ENCODE measurements at places on chromosomes 2 and 18.
A peak's percentile ranks its signal among the peaks of the same experiment; 100 is the strongest.

DNA sequence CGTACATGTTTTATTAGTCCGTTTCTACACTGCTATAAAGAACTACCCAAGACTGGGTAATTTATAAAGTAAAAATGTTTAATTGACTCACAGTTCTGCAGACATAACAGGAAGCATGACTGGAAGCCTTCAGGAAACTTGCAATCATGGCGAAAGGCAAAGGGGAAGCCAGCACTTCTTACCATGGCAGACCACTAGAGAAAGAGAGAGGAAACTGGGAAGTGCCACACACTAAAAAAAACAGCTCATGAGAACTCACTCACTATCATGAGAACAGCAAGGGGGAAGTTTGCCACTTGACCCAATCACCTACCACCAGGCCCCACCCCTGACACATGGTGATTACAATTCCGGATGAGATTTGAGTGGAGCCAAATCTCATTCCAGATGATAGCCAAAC is 466.2 kb downstream of the IRS1 start:
- no peak for DNase-seq

- DNase-seq: no peak
These were observed 219.8 kb upstream of the SPHKAP start for GRCh38 chr2:228401065-228401912.

DNA sequence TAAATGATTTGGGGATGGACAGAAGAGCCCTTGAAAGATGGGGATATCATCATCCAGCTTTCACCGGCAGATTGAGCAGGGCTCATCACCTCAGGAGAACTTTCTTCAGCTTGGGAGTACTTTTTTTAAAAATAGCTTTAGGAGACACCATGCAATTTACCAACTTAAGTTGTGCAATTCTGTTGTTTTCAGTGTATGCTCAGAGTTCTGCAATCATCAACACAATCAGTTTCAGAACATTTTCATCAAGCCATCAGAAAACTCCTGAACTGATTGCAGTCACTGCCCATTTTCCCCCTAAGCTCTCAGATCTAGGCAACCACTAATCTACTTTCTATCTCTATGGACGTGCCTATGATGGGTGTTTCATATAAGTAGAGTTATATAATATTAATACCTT is 117.7 kb downstream of the CRIM1 start:
- DNase-seq: no peak

GRCh38 chr2:168090366-168091135 is 156.8 kb downstream of the STK39 start:
- no peak for DNase-seq

DNA sequence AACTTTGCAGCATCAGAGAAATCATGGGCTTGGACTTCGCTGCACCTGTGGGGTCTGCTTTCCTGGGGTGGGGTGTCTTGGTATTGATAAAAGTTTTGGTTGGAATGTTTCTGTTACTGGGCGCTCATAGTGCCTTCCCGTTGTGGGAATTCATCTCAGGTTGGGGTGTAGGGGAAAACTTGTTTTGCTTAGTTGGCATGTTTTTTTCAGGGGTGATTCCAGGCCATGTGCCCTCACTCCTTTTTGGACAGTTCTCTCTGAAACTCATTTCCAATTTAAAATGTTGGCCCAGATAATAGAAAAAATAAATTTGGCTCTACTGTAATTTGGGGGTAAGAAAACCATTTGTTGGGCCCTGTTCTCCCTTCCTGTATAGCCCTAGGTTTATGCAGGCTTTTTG is 1.5 kb downstream of the LTBP1 start:
- DNase-seq: no peak

GRCh38 chr18:37042381-37042780 is 213.5 kb downstream of the KIAA1328 start:
- DNase-seq: no peak

GRCh38 chr2:136131961-136132824 is 14.2 kb upstream of the CXCR4 start:
- peak; percentile 19 for DNase-seq

Measured in ascending aorta (tissue), 2 donors.